ENCODE measurements at places on chromosomes 5 and 9. TPM values are rescaled to one million over a fixed set of nuclear protein-coding genes. Genes with fewer than 3 reads are reported as not detected.
A peak's percentile ranks its signal among the peaks of the same experiment; 100 is the strongest.

GRCh38 chr9:74742191-74742790 lies 145.4 kb downstream of the TRPM6 start:
- no peak for DNase-seq

GRCh38 chr5:16013334-16014065 lies 166.1 kb downstream of the MARCHF11 start:
- no peak for DNase-seq

- no peak for DNase-seq
Measured at GRCh38 chr5:171580502-171581265, 161.2 kb downstream of the FGF18 start.

DNA sequence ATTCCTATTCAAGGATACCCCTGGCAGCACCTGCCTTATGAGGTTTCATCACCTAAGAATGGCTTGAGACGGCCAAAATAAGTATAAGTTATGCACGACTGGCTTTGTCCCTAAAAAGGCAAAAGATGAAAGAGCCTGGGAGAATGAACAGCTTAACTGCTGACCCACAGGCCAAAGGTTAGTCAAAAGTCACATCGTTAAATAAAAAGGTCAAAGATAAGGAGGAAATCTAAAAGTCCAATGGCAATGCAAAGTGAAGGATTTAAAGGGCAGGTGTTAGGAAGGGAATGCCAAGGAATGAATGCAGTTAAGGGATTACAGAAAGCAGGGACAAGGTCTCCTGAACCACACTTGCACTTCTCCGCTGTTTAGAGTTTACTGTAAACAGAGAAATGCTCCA lies 5.6 kb downstream of the TAL2 start:
- no peak for DNase-seq

- DNase-seq = no peak
Measured at GRCh38 chr5:60649288-60649917, 50.6 kb downstream of the DEPDC1B start.

- peak; percentile 17 for DNase-seq
Measured at GRCh38 chr5:17895288-17896033, 261.2 kb downstream of the TAF11L14 start.

The HRCT1 gene
- polyA plus RNA-seq = not detected

The CNTFR gene
- 1.5 TPM for polyA plus RNA-seq

All from keratinocyte (primary cell).